Bronchial smooth muscle cell (primary cell): ENCODE measurements at places on chromosomes 4 and X. TPM values are rescaled to one million over a fixed set of nuclear protein-coding genes. Genes with fewer than 3 reads are reported as not detected.

Gene DUSP21
- not detected in 2 replicates for total RNA-seq

Gene SYNPO2
- total RNA-seq = 0.94 and 1.3 TPM in 2 replicates

Gene ESX1
- not detected in 2 replicates for total RNA-seq

Gene AWAT2
- not detected in 2 replicates for total RNA-seq

Gene ZDHHC9
- total RNA-seq = 14.9 and 15.1 TPM in 2 replicates

Gene PASD1
- total RNA-seq = not detected in 2 replicates

Gene HSFX1
- 0.47 and 0.94 TPM in 2 replicates for total RNA-seq

Gene ITM2A
- 0.32 and 2.1 TPM in 2 replicates for total RNA-seq

Gene TBC1D19
- 29.7 and 60.7 TPM in 2 replicates for total RNA-seq

Gene XPNPEP2
- total RNA-seq = 2.5 and 4.8 TPM in 2 replicates

Gene GLRB
- total RNA-seq = 1.7 and 3.2 TPM in 2 replicates

Gene NOX1
- total RNA-seq = 0.17 TPM in 1 of 2 replicates, not detected in the other

Gene KLKB1
- total RNA-seq = 0.16 and 0.17 TPM in 2 replicates
